ELF-1 (cell line): ENCODE measurements at places on chromosomes 7 and 10.
A peak's percentile ranks its signal among the peaks of the same experiment; 100 is the strongest.

DNA sequence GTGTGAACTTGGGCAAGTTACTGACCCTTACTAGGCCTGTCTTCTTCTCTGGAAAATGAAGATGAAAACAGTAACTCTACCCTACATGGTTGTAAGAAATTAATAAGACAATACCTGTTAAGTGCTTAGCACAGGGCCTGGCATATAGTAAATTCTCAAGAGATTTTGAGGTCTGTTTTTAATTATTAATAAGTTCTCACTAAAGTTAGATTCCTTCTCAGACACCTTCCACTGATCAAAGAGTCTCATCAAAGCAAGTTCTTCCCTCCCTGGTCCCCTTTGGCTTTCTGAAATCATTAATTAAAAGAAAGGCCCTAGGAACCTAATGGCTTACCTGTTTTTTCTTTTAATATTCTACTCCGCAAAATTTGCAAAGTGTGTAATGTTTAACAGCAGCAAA, 4.6 kb downstream of the TMEM140 start:
- no peak for DNase-seq

DNA sequence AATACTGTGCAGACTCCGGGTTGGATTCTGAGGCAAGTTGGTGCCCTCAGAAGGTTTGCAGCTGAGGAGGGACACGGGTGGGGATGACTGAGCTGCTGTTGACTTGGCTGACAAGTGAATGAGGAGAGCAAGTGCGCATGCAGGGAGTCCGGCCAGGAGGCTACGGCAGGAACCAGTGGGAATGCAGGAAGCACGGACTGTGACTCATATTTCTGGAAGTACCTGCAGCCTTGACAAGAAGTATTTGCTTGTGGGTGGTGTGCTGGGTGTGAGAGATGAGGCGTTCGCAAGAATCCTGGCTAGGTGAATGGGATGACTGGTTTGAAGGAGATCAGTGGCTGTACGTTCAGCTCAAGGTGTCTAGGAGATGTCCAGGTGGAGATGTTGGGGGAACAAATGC, 30.8 kb upstream of the FXYD4 start:
- no peak for DNase-seq

GRCh38 chr10:30645340-30645827, 15.8 kb upstream of the LYZL2 start:
- peak; percentile 77 for DNase-seq

DNA sequence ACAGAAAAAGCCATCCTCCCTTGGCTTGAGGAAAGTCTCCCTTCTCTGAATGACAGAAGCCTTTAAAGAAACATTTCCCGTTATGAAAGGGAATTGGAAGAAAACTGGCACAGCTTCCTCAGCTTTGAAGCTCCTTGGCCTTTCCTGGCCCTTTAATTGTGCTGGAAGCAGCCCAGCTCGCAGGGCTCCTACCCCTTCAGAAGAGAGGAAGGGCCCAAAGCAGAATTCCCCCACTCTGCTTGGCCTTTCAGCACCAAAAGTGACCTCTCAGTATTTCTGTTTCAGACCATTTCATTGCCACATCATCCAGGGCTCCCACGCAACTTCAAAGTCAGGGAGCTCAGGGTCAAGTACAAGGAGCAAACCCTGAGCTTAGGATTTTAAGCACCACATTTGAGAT, 4.2 kb downstream of the AFAP1L2 start:
- no peak for DNase-seq

DNA sequence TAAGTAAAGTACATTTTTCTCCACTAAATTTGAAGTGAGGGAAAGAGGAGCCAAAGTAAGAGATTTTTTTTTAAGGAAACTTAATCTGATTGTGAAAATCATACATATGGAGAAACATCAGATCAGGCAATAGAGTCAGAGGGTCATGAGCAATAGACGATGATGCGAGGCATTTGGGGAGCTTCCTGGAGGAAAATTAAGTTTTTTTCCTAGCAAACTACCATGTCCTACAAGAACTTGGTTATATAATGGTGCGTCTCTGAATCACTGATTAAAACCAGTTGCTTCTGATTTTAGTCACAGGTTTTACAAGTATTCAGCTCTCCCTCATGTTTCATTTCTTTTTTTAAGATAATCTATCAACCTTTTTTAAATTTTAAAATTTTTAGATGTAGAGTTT, 52.1 kb upstream of the MTURN start:
- DNase-seq, result no peak

- peak; percentile 71 for DNase-seq
Observed at GRCh38 chr10:99524050-99524666, 8.6 kb upstream of the NKX2-3 start.

DNA sequence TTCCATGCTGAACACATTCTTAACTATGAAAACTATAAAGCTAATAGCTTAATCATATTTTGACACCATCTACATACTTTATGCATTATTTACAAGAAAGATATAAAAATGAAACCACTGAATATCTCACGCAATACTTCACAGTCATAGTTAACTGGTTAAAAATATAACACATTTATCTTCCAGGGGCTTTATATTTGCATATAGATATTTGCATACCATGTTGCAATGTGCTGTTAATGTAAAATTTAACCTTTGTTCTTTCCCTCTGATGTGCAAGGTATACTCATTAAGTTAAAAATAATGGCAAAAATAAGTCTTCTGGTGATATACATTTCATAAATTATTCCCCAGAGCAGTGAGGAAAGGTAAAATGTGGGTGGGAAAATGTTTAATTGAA, 76.9 kb upstream of the MGMT start:
- no peak for DNase-seq

DNA sequence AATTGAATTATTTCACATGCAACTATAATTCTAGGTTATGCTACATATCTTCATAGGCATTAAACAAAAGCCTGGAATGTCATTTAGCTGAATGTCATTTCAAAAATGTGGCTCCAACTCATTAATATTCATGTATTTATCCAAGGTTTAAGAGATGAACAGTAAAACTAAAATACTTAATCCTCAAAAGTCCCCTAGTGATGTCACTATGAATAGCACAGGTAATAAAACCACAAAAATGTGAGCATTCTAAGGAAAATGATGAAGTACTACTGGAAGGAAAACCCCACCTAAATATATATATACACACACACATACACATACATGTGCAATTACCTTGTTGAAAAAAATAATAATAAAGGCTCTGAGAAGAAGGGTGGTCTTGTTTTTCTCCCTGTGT, 154.4 kb upstream of the ASAH2 start:
- no peak for DNase-seq

DNA sequence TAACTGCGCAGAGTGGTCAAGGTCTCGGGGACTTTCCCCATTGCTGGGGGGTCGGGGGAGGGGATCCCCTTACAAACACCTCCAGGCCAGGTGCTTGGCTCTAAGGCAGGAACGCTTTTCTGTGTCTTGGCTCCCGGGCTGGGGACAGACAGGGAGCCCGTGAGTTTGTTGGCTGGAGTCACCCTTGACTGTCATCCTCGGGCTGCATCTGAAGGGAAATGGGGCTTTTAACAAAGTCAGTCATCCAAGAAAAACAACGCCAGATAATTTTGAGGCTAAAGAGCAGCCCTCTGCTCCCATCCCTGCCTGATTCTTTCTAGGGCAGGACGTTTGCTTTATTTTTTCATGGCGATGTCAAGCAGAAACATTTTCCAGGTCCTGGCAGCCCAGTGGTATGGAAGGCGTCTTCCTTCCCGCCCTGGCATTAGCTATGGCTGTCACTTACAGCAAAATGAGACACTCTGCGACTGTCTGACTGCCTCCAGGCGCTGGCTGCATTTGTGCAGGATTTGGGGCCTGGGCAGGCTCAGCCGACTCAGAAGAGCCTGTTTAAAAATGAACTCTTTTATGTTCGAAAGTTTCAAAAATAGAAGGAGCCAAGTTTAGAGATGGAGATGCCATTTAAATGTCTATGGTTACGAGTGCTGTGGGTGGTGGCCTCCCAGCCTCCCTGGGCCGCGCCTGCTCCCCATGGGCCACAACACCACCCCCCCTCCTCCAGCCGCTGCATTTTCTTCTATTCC, 54.7 kb upstream of the TNS3 start:
- peak; percentile 37 for DNase-seq

GRCh38 chr10:78742730-78743615, 325.8 kb upstream of the ZMIZ1 start:
- DNase-seq, result no peak

GRCh38 chr10:31133792-31134310, 102.2 kb upstream of the ZNF438 start:
- DNase-seq, result peak; percentile 83

- DNase-seq, result no peak
Observed at GRCh38 chr7:139426258-139427028, 57.0 kb downstream of the KLRG2 start.

GRCh38 chr7:65931685-65932084, 50.3 kb downstream of the GUSB start:
- no peak for DNase-seq

DNA sequence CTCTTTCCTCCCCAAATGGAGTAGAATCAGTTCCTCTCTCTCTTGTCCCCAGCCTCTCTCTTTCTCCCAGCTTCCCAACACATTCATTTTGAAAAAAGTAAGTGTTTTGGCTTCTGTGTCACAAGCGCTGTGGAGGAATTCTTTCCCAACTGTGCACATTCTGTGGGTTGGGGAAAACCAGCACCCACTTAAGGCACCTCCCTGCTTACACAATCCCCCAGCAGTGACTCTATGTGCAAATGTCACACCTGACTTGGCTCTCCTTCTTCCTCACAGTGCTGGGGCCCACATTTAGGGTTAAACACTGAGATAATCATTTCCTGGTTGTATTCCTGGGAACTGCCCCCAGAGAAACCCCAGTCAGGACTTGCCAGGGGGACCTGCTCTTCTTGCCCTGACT, 358.1 kb upstream of the ZNF32 start:
- DNase-seq, result no peak

DNA sequence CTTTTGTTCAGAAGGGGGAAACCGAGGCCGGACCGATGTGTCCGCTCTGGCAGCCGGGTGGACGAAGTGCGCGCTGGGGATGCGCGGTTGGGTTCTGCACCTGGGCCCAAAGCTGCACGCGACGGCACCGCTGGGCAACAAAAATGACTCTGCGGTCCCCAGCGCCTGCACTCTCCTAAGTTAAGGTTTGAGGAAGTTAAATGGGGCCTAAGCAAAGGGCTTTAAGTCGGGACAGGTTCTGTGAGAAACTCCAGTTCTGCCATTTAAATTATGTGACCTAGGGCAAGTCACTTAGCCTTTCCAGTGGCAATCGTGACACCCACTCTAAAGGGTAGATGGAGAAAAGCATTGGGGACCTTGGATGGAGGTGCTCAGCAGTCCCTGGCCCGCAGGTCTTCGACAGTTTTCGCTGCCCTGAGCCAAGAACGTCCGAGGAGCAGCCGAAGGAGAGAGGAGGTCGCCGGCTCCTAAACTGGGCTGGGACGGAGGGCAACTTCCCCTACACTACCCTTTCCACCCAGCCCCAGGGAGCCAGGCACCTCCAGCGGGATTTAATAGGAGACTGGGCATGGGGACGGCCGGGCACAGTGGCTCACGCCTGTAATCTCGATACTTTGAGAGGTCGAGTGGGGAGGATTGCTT, 534 bp upstream of the ACBD5 start:
- DNase-seq, result peak; percentile 67

DNA sequence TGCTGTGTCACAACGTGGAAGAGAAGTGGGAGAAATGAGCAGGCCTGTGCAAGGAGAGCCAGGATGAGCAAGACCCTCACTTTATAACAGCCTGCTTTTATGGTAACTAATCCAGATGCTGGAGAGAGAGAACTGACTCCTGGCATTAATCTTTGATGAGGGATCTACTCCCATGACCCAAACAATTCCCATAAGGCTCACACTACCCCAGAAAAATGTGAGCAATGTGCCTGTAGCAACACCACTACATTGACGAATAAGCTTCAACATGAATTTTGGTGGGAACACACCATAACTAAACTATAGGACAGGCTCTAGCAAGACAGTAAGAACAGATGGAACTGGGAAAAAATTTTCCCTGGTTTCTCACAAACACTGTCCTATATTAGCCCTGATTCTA, 173.6 kb upstream of the PRSS58 start:
- DNase-seq, result no peak

DNA sequence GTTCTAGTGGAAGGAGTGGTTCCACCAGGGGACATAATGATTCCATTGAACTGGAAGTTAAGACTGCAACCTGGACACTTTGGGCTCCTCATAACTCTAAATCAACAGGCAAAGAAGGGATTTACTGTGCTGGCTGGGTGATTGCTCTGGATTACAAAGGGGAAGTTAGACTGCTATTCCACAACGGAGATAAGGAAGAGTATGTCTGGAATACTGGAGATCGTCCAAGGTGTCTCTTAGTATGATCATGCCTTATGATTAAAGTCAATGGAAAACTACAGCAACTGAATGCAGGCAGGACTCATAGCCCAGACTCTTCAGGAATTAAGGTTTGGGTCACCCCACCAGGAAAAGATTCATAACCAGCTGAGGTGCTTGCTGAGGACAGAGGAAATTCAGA, 310.6 kb upstream of the MGMT start:
- DNase-seq, result no peak

GRCh38 chr10:79274279-79275104, 72.8 kb upstream of the PPIF start:
- DNase-seq, result peak; percentile 67

- DNase-seq, result no peak
Observed at GRCh38 chr10:6259153-6259552, 56.4 kb downstream of the PFKFB3 start.

DNA sequence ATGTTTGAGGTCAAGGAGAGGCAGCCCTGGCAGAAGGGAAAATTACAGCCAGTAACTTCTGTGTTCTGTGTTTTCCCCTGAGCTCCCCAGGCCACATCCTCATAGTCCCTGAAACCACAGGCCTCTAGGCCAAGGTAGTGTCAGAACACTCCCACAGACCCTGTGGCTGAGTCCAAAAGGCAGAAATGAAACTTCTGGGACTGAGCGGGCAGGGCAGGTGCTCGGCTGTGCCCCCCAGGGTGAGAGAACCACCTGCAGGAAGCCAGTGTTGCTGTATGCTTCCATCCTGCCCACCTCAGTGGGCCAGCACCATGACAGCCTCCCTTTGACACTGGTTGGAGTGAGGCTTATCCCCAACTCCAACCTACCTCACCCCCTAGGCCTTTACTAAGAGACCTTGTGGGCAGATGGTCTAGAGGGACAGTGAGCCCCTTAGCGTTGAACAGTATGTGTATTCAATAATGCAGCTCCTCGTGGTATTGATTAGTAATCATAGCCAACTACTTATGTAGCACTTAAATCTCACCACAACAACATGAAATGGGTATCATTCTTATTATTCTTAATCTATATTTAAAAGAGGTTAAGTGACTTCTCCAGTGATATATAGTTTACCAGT, 30.3 kb downstream of the PIK3CG start:
- DNase-seq, result no peak
